ENCODE measurements at places on chromosomes 1 and 21.

GRCh38 chr1:234322979-234323378 is 50.3 kb upstream of the COA6 start:
- peak; percentile 53 for DNase-seq

GRCh38 chr1:236141447-236142252 is 689 bp upstream of the GPR137B start:
- no peak for DNase-seq

- DNase-seq: no peak
These were observed 142.6 kb downstream of the CLIC6 start for GRCh38 chr21:34811368-34811767.

DNA sequence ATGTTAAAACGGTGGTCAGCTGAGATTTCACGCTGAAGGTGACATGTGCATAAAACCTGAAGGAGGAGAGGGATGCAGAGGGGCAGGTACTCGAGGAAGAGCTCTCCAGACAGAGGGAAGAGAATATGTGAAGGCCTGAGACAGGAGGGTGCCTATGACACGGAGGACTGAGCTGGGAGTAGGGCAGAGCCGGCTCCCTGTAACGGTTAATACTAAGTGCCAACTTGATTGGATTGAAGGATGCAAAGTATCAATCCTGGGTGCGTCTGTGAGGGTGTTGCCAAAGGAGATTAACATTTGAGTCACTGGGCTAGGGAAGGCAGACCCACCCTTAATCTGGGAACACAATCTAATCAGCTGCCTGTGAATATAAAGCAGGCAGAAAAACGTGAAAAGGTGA is 136.2 kb upstream of the SYT6 start:
- DNase-seq: no peak

DNA sequence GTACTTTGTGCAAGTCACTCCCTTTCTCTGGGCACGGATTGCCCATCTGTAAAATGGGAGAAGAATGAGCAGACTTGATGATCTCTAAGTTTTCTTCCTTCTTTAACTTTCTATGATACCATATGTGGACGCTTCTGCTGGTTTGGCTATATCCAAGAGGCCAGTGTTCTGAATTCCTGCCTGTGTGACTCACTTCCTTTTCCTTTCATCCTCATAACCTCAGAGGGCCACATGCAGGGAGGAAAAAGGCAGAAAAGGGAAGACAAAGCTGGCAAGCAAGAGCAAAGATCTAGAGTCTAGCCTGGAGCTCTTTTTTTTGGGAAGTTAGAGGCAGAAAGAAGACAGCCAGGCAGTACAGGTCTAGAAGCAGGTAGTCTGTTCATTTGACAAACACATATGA is 151.2 kb downstream of the OMA1 start:
- DNase-seq: no peak

- peak; percentile 50 for DNase-seq
These were observed 3.3 kb upstream of the SLC45A1 start for GRCh38 chr1:8314346-8315280.

DNA sequence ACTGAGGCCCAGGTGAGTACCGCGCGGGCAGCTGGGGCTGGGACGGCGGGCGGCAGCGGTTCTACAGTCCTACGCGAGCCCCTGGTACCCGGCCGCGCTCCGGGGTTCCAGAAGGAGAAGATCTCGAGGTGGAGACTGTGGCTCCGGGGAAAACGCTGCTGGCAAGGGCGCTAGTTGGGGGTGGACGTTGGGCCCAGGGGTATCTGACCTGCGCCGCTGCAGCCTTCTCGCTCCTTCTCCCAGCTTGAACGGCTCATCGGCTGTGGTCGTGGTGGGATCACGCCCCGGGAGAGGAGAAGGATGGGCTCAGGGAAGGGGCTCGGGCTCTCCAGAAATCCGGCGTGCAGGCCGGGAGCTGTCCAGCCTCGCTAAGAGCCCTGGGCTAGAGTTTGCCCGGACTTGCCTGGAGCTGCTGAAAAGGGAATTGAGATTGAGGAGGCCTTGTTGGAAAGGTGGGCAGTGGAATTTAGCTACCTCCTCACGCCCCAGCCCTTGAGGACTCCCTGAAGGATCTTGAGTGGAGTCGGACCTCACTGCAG is 1.1 kb upstream of the POU3F1 start:
- no peak for DNase-seq

- no peak for DNase-seq
These were observed 393.1 kb downstream of the BRINP3 start for GRCh38 chr1:190084552-190084951.

DNA sequence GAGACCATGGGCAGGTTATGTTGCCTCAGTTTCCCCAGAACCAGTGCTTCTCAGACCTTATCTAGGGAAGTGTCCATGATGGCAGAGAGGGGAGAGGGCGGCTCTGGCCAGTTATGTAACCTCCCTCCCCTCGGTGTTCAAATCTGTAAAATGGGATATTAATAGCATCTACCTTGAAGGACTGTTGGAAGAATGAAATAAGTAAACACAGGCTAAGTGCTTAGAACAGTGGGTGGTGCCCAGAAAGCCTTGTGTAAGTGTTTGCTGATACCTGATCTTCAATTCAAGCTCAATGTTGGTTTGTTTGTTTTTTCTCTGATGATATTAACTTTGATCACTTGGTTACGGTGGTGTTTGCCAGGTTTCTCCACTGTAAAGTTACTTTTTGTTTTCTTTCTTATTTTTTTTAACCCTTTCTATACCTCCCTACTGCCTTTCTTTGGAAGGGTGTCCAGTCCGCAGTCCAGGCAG is 34.9 kb downstream of the EPHA2 start:
- no peak for DNase-seq

GRCh38 chr21:42703136-42703908 is 49.9 kb downstream of the PDE9A start:
- DNase-seq: no peak

DNA sequence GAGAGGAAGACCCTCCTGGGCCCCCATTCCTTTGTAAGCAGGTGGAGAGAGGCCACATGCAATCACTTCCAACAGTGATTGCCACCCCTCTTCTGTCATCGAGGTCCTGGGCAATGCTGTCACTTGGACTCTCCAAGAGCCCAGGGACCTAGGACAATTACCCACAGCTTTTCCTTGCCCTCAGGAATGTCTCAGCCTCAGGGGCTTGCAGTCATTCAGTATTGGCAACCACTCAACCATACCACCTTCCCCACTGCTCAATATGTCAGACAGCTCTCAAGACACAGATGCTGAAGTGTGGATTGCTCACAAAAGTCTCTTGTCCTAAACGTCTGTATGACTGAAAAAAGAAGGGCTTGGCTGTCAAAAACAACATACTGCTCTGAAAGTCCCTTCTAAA is 87.8 kb downstream of the PTPN14 start:
- no peak for DNase-seq

DNA sequence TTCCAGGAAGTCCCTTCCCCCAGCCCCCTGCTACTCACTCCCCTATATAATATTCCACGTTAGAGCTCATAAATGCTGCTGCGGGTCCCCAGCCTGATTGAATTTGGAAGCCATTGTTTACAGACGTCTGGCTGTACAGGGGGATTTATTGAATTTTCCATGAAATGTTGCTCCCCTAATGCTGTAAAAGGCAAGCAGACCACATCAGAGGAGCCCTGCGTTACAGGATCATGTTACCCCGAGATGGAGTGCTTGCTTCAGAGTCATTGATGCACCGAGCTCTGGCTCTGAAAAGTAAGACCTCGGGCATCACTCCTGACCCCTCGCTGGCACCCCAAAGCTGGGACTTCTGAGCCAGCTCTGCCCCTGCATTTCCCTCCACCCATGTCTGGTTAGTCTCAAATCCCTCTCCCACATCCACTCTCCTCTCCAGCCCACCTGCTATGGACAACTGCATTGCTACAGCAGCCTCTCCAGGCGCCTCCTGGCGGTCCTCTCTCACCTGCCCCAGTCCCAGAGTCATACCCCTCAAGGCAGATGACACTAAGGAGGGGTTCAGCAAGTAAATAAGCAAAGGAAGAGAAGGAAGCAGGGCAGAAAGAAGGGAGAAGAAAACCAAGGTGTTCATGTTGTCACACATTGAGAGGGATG is 127.8 kb downstream of the TMEM53 start:
- no peak for DNase-seq

DNA sequence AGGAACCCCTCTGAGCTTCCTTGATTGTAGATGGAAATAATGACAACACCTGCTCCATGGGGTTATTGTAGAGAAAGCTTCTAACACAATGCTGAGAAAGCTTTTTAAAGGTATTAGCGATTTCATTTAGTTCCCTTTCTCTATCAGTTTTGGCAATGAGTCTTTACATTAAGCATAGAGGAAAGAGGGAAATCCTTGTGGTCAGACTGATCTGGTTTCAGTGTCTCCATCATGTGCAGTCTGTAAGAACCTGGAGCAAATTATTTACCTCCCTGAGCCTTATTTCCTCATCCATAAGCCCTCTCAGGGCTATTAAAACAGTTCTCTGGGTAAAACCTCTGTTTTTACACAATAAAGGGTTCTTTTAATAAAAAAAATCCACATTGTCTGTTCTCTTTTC is 87.5 kb downstream of the FGGY start:
- DNase-seq: no peak

DNA sequence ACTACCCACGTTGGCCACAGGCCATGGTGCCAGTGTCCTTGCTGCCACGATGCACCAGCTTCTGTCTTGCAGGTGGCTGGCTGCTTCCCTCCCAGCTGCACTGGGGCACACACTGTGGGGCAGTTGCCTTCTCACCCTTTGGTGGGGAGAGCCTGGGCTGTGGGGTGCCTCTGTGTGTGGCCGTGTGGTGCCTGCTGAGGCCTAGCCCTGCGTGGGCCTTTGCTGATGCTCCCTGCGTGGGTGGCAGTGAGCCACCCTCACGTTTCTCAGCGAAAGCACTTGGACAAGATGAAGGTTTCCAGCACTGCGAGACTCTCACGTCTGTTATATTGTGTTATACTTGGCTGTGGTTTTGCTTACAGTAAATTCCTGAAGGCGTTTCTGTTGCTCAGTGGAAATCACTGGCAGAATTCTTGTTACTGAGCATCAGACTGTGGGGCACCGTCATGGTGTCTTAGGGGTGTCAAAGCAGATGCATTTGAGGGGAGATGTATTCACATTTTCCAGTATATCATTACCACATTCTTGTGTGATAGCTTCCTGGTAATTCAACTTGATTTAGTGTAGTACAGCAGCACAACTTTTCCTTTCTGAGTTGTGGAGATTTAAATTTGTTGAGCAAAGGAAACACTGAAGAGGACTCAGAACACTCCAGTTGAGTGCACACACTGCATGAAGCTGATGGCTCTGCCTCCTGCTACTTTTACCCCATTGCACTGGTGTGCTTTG is 124.7 kb downstream of the PCBP3 start:
- DNase-seq: peak; percentile 16

DNA sequence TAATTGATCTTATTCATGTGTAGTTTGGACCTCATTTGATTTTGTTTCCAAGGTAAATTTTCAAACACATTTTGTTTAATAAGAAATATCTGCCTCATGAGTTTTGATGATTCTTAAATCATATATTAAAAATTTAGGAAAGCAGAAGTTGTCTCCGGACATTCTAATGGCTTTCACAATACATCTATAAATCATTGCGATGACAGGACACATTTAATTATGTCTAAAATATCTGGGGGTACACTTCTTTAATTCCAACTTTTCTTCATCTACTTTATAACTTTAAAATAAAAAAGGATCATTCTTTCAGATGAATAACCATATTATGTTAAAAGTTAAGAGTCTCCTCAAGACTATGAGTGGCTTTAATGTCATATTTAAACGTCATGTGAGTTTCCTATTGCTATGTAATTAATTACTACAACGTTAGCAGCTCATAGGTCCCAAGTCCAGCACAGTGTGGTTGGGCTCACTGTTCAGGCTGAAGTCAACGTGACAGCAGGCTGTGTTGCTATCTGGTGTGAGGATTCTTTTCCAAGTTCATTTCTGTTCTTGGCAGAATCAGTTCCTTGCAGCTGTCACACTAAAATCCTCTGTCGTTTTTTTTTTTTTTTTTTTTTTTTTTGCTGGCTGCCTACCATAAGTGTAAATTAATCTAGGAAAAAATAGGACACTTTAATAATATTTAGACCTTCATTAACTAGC is 893.5 kb downstream of the LTN1 start:
- DNase-seq: no peak

DNA sequence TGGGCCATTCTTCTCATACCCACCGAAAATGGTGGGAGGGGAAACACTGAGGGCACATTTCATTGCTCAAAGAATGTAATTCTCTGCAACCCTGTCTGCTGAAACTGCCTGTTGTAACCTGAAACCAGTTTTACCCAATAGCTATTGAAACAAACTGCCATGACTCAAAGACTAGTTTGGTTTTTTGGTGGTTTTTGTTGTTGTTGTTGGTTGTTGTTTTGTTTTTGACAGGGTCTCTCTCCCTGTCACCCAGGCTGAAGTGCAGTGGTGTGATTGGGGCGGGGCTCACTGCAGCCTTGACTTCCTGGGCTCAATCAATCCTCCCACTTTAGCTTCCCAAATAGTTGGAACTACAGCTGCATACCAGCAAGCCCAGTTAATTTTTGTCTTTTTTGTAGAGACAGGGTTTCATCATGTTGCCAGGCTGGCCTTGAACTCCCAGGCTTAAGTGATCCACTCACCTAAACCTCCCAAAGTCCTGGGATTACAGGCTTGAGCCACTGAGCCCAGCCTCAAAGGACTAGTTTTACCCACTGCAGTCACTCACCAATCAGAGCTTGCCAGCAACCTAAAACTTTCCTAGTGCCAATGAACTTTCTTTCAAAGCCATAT is 2.1 kb upstream of the IPP start:
- no peak for DNase-seq

DNA sequence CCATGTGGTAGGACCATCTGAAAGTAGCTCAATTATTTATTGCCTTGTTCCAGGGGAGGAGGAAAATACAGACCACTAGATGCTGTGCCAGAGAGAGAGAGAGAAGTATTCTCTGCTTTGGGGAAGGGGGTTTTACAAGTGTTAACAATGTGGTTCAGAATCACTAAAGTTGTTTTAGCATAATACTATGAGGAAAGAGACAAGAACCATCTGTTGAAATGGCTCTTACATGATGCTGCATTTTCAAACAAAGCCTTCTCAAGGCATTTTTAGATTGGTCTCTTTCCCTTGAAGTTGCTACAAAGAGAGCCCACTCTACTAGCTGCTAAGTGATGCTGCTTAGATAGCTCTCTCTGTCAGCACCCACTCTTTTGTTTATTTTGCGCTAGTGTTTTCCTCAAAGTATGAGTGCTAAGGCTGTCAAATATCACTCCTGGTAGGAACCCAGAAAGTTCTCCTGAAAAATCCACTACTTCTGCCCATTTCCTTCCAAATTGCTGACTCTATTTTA is 255.1 kb downstream of the NFIA start:
- DNase-seq: no peak

- DNase-seq: no peak
These were observed 562.8 kb downstream of the KIF26B start for GRCh38 chr1:245717611-245718010.

- no peak for DNase-seq
These were observed 54.4 kb upstream of the AJAP1 start for GRCh38 chr1:4599951-4600481.

- DNase-seq: no peak
These were observed 73.8 kb downstream of the USP24 start for GRCh38 chr1:55141295-55141893.

DNA sequence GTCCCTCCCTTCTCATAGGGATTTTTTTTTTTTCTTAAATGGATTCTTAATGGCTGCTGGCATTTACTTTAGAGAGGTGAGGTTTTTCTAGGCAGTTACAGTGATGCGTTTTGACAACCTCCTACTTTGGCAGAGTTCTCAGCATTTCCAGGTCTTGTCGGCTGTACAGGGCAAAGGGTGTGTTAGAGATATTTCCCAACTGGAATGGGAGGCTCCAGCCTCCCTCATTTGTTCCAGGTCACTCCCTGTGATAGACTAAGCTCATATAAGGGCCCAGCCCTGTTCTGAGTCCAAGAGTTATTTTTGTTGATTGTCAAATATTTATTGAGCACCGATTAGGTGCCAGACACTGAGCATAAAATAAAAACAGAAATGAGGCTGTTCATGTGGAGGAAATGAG is 7.6 kb upstream of the XKR8 start:
- no peak for DNase-seq

- DNase-seq: no peak
These were observed 19.4 kb downstream of the NTPCR start for GRCh38 chr1:232969799-232970198.
